Smooth muscle cell of the umbilical artery (primary cell): ENCODE measurements at places on chromosomes 2 and 18. TPM values are rescaled to one million over a fixed set of nuclear protein-coding genes. Genes with fewer than 3 reads are reported as not detected.

USP34 gene
- 154 and 171 TPM in 2 replicates for total RNA-seq

EHD3 gene
- 21.7 and 44.4 TPM in 2 replicates for total RNA-seq

EML4 gene
- 54.9 and 57.9 TPM in 2 replicates for total RNA-seq

MZT2B gene
- total RNA-seq, result 66.9 and 144 TPM in 2 replicates

EML6 gene
- 1.7 and 4.8 TPM in 2 replicates for total RNA-seq

PKDCC gene
- total RNA-seq, result 30.3 and 78.7 TPM in 2 replicates

MDH1 gene
- 198 TPM in 2 replicates for total RNA-seq

PRKCE gene
- 15.7 and 20.4 TPM in 2 replicates for total RNA-seq

SULT1C4 gene
- 0.30 and 0.32 TPM in 2 replicates for total RNA-seq

KCNE4 gene
- 12.5 and 173 TPM in 2 replicates for total RNA-seq

FAM237A gene
- not detected in 2 replicates for total RNA-seq

DNAJC5G gene
- not detected in 2 replicates for total RNA-seq

TDRD15 gene
- not detected in 2 replicates for total RNA-seq

LYPD6B gene
- 2.1 and 2.6 TPM in 2 replicates for total RNA-seq
